HEK293T (cell line): ENCODE measurements at places on chromosomes 13 and 19.

GRCh38 chr13:69737129-69737935, 370.3 kb upstream of the ATXN8OS start:
- DNase-seq = no peak

GRCh38 chr13:23883255-23883654, 5.9 kb downstream of the MIPEP start:
- DNase-seq = no peak

- no peak for DNase-seq
Observed at GRCh38 chr13:30619731-30620130, 2.0 kb downstream of the USPL1 start.

- no peak for DNase-seq
Observed at GRCh38 chr13:72853000-72853399, 71.1 kb downstream of the PIBF1 start.

- no peak for DNase-seq
Observed at GRCh38 chr13:42762251-42762650, 19.1 kb upstream of the FAM216B start.

- no peak for DNase-seq
Observed at GRCh38 chr13:67143544-67144115, 86.5 kb downstream of the PCDH9 start.

DNA sequence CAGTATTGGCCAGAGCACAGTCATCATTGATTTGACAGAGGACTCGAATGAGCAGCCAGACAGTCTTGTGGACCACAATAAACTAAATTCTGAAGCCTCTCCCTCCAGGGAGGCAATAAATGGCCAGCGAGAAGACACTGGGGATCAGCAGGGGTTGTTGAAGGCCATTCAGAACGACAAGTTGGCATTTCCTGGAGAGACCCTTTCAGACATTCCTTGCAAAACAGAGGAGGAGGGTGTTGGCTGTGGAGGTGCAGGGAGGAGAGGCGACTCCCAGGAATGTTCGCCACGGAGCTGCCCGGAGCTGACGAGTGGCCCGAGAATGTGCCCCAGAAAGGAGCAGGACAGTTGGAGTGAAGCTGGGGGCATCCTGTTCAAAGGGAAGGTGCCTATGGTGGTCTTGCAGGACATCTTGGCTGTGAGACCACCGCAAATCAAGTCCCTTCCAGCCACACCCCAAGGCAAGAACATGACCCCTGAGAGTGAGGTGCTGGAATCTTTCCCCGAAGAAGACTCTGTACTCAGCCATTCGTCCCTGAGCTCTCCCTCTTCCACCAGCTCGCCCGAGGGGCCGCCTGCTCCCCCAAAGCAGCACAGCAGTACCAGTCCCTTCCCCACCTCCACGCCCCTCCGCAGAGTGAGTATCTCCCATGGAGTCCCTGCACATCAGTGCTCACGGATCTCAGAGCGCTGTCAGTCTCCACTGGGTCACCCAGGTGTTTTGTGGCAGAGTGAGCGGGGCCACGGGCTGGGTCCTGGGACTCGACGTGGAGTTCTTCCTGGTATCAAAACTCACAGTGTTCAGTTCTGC, 6.9 kb downstream of the CHAF1A start:
- DNase-seq = no peak

DNA sequence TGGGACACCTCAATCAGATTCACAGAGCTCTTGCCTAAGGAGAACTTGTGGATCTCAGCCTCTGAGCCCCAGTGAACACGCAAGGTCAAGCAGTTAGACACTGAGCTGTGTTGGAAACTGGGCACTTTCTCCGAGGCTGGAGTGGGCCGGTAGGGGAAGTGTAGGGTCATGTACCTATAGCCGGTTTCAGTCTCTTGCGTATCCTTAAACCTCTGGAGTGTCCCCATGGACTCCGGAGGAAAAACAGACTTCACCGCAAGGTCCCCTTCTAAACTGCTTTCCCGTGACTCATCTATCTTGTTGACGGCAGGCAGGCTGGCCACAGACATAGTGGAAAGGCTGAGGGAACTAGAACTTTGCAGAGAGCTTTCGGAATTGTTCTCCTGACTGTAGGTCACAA, 11.3 kb downstream of the IQCN start:
- DNase-seq = no peak

DNA sequence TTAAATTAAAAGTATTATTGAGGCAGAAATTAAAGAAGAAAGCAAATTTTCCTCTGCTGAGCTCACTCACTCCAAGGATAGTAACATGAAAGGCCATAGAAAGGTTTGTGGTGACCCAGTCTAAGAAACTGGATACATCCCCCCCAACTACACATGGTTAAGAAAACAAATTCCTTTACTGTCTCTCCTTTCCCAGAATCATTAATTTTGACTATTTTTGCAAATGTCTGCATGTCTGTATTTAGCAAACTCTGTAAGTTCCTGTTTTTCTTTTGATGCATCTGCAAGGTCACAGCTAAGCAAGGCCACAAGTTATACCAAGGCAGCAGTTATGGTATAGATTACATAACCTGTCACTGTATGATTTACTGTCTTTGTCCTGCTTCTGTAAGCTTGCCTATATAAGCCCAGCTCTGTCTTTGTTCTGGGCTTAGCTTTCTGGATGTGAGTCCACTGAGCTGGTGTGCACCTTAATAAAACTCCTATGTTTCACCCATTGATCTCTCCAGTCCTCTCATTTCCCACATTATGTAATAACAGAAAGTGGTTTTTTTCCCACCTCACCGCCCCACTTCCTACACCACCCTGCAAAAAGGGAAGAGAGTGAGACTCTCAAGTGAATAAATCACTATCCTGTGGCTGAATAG, 8.5 kb upstream of the ZNF83 start:
- DNase-seq = no peak

- no peak for DNase-seq
Observed at GRCh38 chr13:38628554-38628953, 58.3 kb upstream of the FREM2 start.

GRCh38 chr13:109673477-109673876, 112.9 kb downstream of the IRS2 start:
- DNase-seq = no peak

DNA sequence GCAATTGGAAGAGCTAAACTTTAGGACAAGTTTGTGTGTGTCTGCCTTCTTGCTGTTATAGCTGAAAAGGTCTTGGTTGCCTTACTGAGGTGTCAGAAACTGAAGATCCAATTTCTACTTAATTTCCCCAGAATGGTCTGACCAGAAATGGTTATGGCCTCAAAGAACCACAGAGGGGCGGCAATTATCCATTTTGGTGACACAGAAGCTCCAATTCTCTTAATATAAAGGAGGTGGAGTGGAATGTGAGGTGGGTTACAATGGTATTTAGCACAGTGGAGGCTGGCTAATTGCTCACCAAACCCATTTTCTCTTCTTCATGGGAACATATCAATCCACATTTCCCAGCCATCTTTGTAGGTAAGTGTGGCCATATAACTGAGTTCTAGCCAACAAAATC, 1157.2 kb downstream of the OLFM4 start:
- peak; percentile 20 for DNase-seq

- DNase-seq = peak; percentile 68
Observed at GRCh38 chr19:54029930-54030490, 33.7 kb downstream of the VSTM1 start.

DNA sequence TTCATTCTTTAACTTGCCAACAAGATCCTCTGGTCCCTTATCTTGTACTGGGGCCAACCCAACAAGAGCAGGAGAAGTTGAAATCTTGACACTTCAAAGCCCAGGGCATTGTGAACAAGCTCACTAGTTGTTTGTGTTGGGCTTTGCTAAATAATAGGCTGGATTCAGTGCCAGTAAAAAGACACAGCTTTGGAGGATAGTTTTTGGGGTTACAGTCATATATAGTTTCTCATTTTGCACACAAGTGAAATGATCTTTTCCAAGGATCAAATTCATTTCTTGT, 30.3 kb upstream of the LRCH1 start:
- DNase-seq = no peak

DNA sequence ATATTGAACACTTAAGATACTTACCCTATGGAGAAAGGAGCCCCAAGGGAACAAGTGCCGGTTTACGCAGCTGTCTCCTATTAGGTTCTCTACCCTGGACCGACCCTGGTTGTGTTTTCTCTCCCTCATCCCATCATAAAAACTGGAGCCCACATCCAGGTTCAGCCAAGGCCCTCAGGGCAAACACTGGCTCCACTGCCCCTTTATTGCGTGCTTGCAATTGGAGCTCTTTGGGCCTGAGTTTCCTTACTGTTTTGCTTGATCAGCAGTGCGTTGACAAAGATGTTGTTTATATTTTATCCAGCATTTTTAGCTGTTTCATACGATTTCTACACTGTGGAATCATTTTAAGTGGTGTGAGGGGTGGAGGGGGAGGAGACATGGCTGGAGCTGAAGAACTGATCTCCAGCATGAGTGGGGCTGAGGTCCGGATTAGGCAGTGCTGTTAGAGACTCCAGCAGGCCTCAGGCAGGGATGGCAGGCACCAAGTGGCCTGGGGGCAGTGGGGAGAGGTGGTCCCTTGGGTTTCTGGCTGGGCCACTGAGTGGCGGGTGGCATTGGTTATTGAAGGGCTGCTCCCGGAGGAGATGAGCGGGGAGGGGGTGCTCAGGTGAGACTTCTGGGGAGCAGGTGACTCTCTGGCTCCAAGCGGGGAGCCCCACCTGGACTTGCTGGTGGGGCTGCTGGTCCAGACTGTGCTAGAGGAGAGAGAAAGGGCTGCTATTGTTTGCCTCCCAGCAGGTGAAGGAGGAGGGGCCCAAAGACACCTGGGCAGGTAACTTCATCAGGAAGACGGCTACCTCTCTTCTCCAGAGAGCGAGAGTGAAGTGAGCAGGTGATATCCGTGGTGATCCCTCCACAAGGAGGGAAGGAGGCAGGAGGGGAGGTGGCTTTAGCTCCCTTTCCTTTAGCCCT, 62.4 kb upstream of the RNF113B start:
- DNase-seq = no peak

GRCh38 chr19:29694161-29694560, 20.9 kb downstream of the C19orf12 start:
- no peak for DNase-seq

GRCh38 chr19:33622505-33622808, 704 bp downstream of the CHST8 start:
- DNase-seq = peak; percentile 52

DNA sequence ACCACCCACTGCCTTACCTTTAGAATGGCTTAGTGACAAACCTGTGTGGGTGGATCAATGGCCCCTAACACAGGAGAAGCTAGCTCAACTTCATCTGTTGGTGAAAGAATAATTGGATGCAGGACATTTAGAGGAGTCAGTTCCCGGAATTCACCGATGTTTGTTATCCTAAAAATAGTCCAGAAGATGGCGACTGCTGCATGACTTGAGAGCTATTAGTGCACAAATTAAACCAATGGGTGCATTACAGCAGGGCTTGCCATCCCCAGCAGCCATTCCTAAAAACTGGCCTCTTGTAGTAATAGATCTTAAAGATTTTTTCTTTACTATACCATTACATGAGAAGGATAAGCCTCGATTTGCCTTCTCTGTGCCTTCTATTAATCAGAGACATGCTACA, 46.8 kb upstream of the ZNF726 start:
- no peak for DNase-seq

GRCh38 chr19:40331052-40331451, 17.1 kb downstream of the C19orf47 start:
- DNase-seq = no peak

DNA sequence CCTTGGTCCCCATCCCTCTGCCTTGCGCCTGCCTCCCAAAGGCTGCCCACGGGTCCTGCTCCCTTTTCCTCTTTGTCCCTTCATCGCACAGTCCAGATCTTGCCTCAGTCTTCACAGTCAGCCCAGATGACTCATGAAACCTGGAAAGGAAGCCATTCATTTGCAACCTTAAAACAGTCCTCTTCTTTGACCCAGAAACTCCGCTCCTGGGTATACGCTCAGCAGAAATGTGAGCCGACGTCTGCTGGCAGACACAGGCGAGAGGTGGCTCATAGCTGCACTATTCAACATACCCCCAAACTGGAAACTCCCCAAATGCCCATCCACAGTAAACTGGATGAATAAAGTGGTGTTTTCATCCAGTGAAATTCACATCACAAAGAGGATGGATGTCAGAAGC, 13.6 kb upstream of the PEPD start:
- no peak for DNase-seq

DNA sequence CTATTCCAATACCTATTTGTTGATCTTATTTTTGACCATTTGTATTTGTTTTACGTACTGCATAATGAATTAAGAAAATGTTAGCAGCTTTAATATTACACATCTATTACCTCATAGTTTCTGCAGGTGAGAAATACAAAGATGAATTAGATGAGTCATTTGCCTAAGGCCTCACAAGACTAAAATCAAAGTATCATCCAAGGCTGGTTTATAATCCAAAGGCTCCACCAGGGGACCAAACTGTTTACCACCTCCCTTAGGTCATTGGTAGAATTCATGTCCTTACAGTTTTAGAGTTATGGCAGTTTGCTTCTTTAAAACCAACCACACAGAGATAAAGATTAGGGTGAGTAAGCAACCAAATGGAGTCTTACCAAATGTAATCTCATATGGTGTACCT, 848.1 kb downstream of the SLITRK6 start:
- DNase-seq = no peak

GRCh38 chr13:63288576-63288975, 1872.9 kb upstream of the PCDH20 start:
- DNase-seq = no peak

- no peak for DNase-seq
Observed at GRCh38 chr13:37645181-37645740, 46.7 kb upstream of the POSTN start.

- DNase-seq = no peak
Observed at GRCh38 chr13:25608181-25608580, 236.4 kb downstream of the ATP8A2 start.

- DNase-seq = peak; percentile 49
Observed at GRCh38 chr13:112510002-112510780, 77.8 kb downstream of the TUBGCP3 start.

DNA sequence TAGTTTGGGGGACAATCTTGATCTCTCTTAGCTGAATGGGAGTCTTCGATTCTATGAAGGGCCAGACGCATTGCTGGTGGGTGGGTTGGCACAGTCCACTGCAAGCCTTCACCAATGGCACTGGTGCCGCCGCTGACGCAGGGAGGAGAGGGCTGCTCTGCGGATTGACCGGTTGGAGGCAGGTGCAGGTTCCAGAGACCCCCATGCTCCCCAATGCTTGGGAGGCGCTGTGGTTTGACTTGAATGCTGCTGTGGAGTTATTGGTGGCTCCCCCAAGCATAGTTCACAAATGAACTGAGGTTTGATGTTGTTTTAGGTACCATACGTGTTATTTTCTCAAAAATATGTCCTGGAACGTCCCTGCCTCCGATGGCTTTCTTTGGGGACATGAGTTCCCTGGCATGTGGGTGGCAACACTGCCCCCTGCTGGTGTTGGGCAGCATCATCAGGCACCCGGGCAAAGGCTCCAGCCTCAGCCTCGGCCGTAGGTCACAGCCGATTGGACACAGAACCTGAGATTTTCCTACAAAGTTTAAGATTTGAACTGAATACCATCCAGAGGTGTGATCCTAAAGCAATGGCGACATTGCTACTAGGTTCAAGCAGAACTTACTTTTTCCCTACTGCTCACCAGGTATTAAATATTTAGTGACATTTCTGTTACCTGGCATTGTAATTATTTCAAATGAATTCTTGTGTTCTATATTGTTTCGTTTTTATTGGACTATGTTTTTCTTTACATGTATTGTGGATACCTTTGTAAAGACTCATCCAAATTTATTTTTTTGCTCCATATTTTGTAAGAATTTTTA, 95.5 kb downstream of the ANKRD10 start:
- DNase-seq = peak; percentile 75

- DNase-seq = no peak
Observed at GRCh38 chr13:25840261-25840660, 211.6 kb downstream of the SHISA2 start.
